ENCODE measurements at places on chromosomes 6 and 20.

DNA sequence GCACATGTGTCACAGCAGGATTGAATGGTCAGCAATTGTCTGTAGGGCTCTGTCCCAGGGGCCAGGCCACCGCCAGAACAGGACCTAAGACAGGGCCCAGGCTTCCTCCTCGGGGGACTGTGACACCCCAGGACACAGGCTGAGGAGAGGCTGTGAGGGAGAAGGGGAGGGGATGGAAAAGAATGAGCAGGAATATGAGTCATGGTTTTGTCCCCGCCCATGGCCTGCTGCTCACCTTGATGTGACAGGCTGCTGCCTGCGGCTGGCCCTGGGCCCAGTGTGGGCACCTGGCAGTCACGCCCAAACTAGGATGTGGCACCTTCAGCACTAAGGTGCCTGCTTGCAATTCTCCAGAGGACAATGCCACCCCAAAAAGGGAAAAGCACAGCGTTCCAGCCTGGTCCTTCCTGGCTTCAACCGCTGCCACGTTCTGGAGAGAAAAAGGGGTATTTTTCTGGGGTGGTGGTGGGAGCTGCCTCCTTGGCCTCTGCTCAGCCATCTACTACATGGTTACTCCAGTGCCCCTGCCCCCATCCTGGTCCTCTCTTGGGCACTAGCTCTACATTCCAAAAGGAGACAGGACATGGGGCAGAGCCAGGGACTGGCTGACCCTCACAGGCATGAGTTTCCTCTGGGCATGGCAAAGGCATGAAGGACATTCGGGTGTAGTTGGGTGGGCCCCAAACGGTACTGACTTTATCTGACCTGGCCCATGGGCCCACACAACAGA is 93.4 kb downstream of the SLC22A23 start:
- DNase-seq = no peak

- DNase-seq = no peak
These were observed 52.7 kb upstream of the MYB start for GRCh38 chr6:135128268-135128914.

DNA sequence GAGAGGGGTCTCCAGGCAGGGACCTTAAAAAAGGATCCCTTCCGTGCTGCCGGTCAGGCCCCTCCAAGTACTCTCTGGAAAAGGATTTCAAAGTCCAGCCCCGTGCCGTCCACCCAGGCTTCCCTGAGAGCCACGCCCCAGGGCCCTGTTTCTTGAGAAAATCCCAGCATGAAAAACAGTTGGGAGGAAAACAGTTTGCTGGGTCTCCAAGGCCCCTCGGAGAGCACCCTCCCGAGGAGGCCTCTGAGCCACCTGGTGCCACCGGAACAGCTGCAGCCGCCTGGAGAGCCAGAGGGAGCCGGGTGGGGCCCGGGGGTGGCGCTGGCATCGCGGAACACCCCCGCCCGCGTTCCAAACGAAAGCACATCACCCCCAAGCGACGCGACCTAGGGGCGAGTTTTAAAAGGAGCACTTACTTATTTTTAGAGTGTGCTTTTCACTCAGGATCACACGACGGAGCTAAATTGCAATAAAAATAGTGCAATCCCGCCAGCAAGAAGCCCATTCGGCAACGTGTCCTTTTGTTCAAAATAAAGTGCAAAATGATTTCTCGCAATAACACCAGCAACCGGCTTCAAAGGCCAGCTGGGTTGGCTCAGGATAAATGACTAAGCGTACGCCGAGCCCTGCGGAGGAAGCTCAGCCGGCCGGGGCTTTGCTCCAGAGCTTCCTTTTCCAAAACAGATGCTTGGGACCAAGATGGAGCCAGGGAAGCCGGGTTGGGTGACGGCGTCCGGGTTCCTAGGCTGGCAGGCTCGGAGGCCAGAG is 64.2 kb downstream of the YTHDF1 start:
- DNase-seq = no peak

GRCh38 chr20:45406260-45407066 is 1.6 kb upstream of the DBNDD2 start:
- DNase-seq = peak; percentile 60

DNA sequence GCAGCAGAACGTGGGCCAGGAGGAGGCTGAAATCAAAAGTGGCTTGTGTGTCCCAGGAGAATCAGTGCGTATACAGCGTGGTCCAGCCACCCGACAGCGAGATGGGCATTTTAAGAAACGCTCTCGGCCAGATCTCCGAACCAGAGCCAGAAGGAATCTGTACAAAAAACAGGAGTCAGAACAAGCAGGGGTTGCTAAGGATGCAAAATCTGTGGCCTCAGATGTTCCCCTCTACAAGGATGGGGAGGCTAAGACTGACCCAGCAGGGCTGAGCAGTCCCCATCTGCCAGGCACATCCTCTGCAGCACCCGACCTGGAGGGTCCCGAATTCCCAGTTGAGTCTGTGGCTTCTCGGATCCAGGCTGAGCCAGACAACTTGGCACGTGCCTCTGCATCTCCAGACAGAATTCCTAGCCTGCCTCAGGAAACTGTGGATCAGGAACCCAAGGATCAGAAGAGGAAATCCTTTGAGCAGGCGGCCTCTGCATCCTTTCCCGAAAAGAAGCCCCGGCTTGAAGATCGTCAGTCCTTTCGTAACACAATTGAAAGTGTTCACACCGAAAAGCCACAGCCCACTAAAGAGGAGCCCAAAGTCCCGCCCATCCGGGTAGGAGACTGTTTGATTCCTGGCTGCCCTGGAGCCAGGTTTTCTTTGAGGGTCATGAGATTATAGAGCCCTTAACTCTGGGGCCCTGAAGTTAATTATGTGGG is 75.3 kb downstream of the ASXL1 start:
- no peak for DNase-seq

DNA sequence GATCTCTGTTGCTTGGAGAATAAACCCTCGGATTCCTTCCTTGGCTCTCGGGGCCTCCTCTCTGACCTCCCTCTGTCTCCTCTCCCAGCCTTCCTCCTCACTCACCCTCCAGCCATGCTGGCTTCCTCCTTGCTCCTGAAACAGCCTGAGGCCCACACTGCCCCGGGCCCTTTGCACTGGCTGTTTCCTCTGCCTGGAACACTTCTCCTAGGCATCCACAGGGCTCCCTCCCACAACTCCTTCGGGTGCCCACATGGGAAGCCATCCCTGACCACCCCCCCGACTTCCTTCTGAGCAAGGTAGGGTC is 87.7 kb downstream of the CEBPB start:
- no peak for DNase-seq

GRCh38 chr6:109236115-109237076 is 141.1 kb downstream of the CEP57L1 start:
- DNase-seq = no peak

- DNase-seq = no peak
These were observed 14.9 kb downstream of the EBF4 start for GRCh38 chr20:2707353-2708072.

- no peak for DNase-seq
These were observed 32.5 kb upstream of the SIRPA start for GRCh38 chr20:1862663-1863053.

DNA sequence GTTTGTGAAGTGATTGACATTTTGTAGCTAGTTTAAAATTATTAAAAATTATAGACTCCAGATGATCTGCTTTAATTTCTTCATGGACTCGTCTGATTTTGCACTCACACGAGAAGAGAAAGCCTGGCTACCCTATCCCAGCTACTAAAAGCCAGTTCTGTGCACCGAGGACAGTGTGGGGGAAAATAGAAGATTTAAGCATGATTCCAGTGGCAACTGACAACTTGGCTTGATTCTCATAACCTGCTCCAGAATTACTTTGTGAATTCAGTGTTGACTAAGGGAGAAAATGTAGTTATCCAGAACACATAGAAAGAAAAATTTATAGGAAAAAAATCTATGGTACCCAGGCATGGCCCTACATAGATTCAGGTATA is 88.7 kb downstream of the SNAP25 start:
- DNase-seq = no peak

DNA sequence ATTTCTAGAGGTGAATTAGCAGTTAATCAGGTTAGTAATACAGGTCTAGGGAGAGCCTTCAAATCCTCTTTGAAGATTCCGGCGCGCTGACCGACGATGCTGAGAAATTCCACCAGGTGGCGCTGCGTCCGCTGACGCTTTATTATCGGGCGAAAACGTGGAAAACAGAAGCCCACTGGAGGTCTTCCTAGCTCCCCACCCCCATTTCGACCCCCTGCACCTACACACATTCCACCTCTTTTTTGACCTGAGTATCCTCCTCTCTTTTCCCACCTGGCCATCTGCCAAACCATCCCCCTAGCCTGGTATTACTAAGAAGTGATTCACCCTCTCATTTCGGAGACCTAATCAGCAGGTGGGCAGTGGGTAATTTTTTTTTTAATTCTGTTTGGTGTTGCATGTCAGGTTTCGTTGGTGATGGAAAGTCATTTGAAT is 65.4 kb upstream of the RIN2 start:
- peak; percentile 74 for DNase-seq

DNA sequence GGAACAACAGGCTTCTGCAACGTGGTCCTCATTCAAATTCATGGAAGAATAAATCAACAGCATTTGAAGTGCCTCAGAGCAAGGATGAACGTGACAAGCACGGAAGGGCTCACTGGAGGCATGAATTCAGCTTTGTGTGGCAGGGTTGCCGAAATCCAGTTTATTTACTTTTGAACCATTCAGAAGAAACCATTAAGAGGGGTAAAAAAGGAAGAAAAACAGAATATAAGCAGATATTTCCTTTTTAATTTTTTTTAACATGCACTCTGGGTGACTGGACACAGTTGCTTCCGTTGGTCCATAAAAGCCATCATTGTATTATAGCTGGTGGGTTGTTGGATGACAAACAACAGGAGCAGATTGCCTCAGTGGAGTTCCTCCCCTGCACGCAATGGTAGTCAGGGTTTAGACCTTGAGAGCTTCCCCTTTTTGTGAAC is 17.3 kb upstream of the SNRPB2 start:
- no peak for DNase-seq

DNA sequence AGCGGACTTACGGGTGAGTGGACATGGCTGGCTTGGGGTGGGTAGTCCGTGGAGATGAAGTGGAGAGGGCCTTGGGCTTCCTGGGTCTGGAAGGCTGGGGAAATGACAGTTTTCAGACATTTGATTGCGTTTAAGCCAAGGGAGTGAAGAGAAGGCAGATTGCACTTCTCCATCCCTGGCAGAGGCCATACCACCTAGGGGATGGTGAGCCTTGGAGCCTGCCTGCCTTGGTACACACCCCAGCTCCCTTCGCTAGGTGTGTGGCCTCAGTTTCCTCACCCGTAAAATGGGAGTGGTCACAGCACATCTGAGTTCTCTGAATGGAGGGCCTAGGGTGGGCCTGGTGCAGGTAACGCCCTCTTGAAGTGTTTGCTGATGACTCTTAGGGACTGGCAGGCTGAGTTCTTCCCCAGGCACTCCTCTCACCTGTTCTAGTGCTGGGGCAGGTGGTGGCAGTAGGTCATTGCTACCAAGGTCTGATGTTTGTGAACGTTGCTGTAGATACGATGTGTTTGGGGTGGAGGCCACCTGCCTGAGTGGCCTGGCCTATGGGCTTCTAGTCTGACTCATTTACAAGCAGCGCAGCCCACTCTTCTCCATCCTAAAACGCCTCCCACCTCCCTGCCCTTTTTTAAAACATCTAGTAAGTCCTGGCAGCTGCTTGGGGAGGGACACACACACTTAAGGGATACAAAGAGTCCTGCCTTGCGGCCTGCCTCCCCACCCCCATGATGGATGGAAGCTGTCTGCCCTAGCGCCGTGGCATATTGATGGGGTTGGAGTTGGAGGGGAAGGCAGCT is 2.3 kb downstream of the RBM38 start:
- no peak for DNase-seq

DNA sequence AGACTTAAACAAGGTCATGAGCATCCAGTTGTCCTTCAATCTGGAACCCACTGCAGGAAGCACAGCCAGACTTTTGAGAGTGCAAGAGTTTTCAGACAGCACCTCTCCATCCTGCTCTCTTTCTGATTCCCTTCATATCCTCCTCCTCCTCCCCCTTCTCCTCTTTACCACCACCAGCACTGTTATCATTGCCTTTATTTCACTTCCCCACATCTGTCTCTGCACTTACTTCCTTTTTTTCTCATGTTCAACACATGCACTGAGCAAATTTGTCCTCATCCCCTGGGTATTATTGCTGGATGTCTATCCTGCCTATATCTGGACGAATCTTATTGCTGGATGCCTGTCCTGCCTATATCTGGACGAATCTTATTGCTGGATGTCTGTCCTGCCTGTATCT is 554.8 kb downstream of the DHX35 start:
- no peak for DNase-seq

GRCh38 chr6:53413326-53413725 is 64.6 kb upstream of the ELOVL5 start:
- DNase-seq = no peak

- no peak for DNase-seq
These were observed 63.3 kb downstream of the MYLK4 start for GRCh38 chr6:2687456-2687855.

DNA sequence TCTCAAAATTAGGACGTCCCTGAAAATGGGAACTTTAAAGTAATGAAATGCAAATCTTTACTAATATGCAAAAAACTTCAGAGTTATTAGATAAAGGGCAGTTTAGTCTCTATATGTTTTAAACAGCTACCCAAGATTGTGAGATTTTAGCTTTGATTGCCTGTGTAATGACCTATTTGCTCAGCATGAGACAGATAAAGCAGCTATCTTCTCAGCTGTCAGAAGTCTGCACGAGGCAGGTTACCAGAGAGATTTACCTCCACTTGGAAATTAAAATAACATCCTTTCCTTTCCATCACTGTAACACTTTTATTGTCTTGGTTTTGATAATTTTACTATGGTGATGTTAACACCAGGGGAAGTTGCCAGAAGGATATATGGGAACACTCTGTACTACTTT is 436.6 kb upstream of the OPRM1 start:
- DNase-seq = no peak

DNA sequence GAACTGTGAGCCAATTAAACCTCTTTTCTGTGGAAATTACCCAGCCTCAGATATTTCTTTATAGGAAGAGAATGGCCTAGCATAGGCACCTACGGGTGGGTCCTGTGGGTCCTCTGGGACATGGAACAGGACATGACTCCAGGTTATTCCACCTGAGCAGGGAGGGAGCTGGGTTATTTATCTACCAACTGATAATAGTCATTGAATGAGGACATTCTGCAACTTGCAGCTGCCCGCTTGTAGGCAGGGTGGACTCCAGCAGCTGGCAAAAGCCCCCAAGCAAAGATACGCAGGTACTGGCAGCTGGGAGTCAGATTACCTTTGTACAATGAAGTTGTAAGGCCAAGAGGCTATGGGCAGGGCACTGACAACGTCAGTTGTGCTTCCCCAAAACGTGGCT is 1.4 kb upstream of the BANF2 start:
- DNase-seq = no peak

- DNase-seq = no peak
These were observed 5.5 kb downstream of the FAM217B start for GRCh38 chr20:59945731-59946130.

Measured in posterior cingulate gyrus (tissue), 11 donors.